Femur (tissue), 1 donor: ENCODE measurements at places on chromosomes 12 and 14.

DNA sequence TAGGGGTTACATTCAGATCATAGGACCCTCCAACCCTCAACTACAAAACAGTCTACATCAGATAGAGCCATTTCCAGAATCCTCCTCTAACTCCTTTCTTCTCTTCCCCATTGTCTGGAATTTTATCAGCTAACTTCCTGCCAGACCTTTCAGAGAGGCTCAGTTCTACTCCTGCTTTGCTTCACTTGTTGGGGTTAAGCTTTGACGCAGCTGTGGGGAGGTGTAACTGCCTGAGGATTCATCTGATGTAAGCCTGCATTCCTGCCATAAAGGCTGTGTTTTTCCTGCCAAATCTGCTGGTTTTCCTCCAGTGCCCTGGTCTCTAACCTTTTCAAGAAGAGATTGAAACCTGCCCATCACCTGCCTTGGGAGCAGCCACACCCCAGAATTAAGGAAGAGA is 16.9 kb downstream of the DHRS2 start:
- no peak for DNase-seq

GRCh38 chr14:64119980-64120379 is 174.2 kb downstream of the ESR2 start:
- no peak for DNase-seq

- peak; percentile 84 for DNase-seq
Measured at GRCh38 chr12:53976172-53976822, 1.5 kb upstream of the HOTAIR start.

- DNase-seq = no peak
Measured at GRCh38 chr14:100105357-100106169, 40.3 kb downstream of the EVL start.

GRCh38 chr12:64814432-64814831 is 10.0 kb upstream of the TBC1D30 start:
- no peak for DNase-seq
